Stimulated activated CD4-positive, alpha-beta T cell treated with anti-CD3 and anti-CD28 coated beads, TNF-alpha, amount 100 ng/mL, for 4 hours (primary cell): ENCODE measurements at places on chromosomes 13 and 19.

DNA sequence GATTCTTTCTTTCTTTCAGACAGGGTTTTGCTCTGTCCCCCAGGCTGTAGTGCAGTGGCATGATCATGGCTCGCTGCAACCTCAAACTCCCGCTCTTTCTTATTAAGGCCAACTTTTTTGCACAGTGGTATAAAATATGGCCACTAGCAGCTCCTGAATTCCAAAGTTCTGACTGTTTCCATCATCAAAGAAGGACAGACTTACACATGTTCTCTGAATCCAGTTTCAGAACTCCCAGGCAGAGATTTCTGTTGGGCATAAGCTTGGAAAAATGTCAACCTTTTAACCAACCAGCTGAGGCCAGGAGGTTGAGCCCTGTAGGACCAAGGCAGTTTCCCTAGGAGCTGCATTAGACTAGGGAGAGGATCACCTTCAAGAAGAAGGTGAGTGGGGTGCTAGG lies 184.1 kb downstream of the HS6ST3 start:
- DNase-seq, result no peak

DNA sequence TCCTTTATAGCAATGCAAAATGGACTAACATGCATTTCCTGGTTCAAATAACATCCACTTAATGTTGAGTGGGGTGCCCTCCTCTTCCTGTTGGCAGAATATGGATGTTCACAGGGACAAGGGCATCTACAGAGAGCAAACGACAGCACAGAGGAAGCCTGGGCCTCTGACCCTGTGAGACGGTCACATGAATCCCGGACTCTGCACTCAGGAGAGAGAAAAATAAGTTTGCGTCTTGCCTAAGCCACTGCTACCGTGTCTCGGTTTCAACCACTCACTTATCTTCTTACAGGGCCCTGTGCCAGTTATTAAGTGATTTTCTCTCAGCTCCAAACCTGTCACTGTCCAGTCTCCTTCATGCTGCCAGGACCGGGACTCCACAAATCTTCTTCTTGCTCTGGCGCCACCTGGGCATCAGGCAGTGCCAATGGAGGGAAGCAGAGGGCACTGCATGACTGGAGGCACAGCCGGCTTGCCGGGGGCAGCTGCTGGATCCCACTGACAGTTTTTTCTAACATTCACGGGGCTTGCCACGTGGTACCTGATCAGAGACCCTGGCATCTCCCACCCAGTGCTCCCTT lies 11.8 kb downstream of the LIG1 start:
- no peak for DNase-seq

DNA sequence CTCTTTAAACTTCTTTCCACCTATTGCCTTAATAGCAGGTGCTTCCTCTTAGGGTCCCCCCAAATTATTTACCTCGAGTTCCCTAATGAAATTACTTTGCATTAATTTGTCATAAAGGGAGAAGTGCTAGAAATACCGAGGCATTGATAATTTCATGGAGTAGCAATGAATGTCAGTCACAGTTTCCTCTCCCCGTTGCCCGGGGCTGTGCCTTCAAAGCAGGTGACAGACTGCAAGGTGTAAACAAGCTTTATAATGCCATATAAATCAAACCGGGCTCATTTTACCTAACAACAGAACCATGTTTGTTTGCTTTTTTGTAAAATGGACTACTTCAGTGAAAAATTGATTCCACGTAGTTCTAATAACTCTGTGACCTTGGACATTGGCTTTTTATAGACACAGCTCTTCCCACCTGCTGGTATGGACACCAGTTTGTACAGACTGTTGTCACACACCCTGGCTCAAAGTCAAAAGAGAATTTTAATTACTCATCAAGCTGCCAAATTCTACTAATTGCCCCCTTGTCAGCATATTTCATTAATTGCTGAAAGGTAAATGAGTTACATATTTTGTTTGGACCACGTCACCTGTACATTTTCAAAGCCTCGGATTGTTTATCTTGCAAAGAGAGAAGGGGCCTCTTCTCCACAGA lies 171.1 kb downstream of the STK24 start:
- DNase-seq, result no peak

DNA sequence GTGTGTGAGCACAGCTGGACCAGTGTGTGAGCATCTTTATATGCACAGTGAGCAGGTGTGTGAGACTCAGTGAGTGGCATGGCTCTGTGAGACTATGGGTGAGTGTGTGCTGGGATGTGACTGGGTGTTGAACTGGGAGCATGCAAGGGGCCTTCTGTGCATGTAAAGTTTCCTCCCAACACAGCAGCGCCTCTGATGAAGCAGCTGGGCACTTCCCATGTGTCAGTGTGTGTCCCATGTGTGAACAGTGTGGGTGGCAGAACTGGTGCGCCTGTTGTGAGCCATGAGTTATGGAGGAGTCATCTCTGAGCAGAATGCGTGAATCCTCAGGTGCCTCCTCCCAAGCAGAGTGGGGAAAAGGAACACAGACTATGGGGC lies 24.1 kb downstream of the LGALS16 start:
- DNase-seq, result peak; percentile 17

DNA sequence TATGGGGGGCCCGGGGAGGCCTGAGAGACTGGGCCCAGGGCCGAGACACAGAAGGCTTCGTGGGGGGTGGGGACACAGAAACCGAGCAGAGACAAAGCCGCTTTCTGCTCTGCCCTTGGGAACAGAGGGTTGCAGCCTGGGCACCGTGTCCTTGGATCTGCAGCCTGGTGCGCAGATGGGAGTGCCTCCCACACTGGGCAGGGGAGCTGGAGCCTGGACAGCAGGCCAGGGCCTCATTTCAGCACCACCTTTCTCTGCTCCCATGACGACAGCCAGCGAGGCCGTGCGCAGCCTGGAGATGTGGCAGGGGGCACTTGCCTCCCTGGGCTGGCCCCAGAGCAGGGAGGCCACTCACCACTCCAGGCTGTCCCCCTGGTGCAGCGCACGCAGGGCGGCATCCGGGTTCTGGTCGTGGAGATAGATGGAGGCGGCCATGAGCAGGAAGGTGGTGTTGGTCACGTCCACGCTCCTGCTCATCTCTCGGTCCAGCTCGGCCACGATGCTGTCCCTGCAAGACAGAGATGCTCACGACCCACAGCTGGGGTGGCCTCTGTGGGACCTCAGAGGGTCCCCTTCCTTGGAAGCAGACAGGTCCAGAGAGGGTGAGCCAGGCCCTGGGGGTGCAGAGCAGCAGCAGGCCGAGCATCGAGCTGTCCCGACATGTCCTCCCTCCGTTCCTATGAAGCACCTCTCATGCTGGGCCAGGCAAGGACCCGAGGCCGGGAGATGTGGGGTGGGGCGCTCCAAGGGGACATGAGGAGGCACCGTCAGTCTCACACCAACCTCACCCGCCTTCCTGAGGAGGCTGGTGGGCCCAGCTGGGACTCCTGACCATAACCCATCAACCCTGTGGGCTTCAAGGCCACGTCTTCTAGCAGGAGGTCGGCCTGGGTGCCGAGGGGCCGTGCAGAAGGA lies 10.9 kb upstream of the CERS1 start:
- no peak for DNase-seq

- DNase-seq, result no peak
These were observed 173.0 kb downstream of the OLFM4 start for GRCh38 chr13:53201454-53202225.

DNA sequence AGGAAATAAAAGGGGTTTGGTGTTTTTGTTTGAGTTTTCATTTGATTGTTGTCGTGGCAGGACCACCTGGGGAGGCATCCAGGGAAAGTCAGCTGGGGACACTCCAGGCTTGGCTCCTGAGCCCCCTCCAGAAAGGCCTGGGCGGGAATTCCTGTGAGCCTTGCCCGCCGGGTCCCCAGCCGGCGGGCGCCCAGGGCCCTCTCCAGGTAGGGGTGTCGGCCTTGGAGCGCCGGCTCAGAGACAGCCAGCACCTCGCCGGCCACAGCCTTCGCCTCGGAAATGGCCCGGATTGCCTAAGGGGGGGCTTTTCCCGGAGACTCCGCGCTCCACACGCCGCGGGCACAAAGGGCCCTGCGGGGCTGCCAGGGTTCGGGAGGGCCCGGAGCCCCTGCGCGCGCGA lies 125.0 kb downstream of the TNFRSF19 start:
- DNase-seq, result no peak

DNA sequence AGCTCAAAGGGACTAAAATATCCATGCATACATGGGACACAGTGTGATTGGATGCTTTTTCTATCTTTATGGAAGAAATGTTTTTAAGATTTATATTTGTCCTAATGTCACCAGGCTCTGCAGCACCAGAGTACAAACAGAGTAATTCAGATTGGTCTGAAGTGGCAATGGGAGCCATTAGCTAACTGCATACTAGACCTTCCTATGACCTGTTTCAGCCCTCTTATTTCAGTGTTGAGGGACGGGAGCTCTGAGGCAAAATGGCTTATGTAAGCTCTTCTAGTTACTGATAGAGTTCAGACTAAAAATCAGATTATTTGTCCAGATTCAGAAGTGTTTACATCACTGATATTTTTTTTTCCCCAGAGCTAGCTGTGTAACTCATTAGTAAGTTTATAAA lies 4.9 kb downstream of the SLAIN1 start:
- no peak for DNase-seq

- no peak for DNase-seq
These were observed 195.3 kb downstream of the LIG4 start for GRCh38 chr13:108020027-108020426.

DNA sequence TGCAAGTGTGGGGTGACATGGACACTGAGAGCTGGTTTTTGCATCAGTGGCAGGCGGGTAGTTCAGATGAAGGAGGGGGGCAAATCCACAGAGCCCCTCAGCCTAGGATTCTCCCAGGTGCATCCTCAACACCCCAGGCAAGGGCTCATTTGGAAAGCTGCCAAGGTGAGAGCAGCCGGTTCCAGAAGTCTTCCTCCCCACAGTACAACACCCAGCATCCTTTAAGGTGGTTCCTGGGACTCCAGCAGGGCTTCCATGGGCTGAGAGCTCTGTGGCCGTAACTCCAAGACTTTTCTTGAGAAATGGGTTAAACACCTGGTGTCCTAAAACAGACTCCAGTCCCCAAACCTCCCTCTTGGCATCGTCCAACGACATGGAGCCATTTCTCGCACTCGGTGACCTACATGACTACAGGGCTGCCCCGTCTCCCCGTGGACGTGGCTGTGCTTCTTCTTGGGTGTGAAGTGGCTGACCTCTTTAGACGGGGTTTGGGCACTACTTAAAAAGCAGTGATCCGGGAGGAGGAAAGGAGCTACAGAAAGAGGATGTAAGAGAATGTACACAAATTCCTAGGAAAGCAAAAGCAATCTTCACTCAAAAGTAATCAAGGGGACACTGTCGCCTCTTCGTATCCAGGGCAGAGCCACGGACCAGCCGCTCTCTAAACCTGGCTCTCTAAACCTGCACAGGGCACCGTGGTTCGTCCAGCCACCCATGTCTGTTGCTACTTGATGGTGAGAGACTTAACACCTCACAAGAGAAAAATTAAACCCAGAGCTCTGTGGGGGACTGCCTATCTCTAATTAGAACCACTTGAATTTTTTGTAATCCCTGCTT lies 25.5 kb downstream of the RANBP3 start:
- DNase-seq, result no peak

DNA sequence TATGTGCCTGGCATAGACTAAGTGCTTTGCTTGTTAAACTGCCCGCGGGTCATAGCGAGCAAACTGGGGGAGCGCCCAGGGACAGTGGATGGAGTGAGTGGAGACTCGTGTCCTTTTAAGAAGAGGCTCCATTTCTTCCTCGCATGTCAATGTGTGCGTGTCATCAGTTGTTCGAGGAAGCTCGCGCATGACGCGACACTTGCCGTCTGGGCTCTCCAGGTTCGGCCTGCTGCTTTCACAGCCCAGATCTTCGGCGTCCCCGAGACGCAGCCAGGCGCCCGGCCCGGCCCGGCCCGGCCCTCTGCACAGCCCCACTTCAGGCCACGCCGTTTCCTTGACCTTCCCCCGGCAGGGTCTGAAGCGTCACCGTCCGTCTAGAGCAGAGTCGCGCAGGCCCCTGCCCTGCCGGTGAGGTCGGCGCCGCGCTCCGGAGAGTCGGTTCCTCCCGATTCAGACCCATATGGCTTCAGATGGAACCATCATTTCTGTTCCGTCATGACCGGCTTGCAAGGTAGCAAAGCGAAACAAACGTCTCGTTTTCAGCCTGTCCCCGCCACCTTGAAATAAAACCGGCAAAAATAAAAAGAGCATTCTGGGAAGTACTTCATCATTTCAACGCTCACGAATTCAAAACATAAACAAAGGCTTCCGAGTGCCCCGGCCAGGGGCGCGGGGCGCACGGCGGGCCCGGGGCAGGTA lies 599 bp upstream of the ARHGEF7 start:
- DNase-seq, result no peak

GRCh38 chr13:85068231-85068630 lies 731.0 kb downstream of the SLITRK6 start:
- DNase-seq, result no peak

DNA sequence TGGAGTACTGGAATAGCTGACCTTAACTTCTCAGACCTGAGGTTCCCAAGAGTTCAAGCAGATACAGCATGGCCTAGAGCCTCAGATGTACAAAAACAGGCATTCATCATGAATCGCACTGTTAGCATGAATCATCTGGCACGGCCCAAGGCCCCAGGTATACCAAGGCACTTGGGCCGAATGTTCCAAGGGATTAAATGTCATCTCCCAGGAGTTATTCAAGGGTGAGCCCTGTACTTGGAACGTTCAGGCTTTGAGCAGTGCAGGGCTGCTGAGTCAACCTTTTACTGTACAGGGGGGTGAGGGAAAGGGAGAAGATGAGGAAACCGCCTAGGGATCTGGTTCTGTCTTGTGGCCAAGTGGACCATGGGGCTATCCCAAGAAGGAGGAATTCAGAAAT lies 6.3 kb downstream of the KLK3 start:
- DNase-seq, result no peak

GRCh38 chr13:42760951-42761350 lies 20.4 kb upstream of the FAM216B start:
- DNase-seq, result no peak

GRCh38 chr19:19514215-19514657 lies 1.1 kb downstream of the TSSK6 start:
- DNase-seq, result no peak

GRCh38 chr19:43465468-43466120 lies at the start of gene LYPD3:
LYPD3 (minus strand) TSS chr19:43465608; CDS start chr19:43465571, 37 bp downstream.
- DNase-seq, result no peak

- DNase-seq, result no peak
These were observed 123.3 kb downstream of the RAB20 start for GRCh38 chr13:110438211-110438610.

GRCh38 chr13:31670831-31671617 lies 68.3 kb upstream of the RXFP2 start:
- no peak for DNase-seq

DNA sequence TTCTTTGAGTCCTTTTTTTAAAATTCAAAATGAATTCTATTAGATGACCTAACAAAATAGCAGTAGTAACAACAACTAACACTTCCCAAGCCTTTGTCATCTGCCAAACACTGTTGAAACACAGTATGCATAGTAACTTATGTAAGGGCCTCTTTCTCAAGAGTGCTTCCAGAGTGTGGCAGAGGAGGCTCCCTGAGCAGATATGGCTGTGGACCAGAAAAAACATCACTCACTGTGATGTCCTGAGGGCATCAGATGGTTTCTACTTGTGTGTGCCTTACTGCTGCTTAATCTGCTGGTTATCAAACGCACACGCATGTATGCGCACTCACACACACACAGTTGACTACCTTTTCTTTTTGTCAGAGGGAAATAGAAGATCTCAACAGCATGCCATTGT lies 110.8 kb downstream of the DLEU7 start:
- no peak for DNase-seq
